Thymus (tissue), 14 donors: ENCODE measurements at places on chromosomes 12 and 14. TPM values are rescaled to one million over a fixed set of nuclear protein-coding genes. Genes with fewer than 3 reads are reported as not detected.

DNA sequence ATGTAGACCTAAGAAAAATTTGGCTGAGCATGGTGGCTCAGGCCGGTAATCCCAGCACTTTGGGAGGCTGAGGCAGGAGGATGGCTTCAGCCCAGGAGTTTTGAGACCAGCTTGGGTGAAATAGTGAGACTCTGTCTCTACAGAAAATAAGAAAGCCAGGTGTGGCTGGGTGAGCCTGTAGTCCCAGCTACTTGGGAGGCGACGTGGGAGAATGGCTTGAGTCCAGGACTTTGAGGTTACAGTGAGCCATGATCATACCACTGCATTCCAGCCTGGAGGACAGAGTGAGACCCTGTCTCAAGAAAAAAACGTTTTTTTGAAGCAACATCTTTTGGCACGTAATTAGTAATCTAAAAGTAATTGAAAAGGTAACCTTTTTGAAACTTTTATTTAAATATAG, 70.9 kb downstream of the FERMT2 start:
- DNase-seq = no peak

GRCh38 chr12:1827826-1828805, 7.8 kb downstream of the LRTM2 start:
- DNase-seq = no peak

DNA sequence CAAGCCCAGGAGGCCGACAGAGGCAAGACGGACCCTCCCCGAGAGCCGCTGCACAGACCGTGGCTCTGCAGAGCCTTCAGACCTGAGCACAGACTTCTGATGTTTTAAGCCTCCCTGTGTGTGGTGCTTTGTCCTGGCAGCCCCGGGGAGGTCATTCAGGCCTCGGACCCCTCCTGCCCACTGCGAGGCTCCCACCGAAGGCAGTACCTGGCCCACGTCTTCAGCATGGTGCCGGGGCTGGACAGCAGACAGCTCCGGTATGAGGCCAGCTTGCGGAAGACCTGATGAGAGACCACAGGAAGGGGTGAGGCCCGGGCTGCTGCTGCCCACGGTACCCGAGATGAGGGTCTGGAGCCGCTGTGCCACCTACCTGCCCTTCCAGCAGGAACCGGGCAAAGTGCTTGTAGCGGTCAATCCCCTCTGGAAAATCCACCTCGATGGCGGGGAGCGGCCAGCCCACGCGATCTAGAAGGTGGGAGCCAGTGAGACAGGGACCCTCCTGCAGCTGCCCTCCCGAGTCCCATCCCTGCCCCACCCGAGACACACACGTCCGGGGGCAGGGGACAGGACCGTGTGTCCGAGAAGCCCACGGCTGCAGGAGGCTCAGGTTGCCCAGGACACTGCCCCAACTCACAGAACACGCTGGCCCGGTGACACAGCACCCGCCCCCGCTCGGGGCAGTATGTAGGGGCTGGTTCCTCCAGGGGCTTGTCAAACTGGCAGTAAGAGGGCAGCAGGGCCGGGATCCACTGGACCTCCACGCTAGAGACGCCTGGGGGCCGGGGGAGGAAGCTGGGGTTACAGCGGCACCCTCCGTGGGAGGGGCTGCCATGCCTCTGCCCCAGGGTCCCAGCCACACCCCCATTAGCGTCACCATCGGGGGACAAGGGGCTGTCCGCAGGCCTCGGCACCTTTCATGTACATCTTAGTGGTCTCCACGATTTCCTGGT, 35.6 kb upstream of the UBC start:
- no peak for DNase-seq

- no peak for DNase-seq
Observed at GRCh38 chr14:31127690-31128089, 79.9 kb downstream of the HECTD1 start.

- no peak for DNase-seq
Observed at GRCh38 chr12:130608132-130608531, 108.0 kb downstream of the RIMBP2 start.

DNA sequence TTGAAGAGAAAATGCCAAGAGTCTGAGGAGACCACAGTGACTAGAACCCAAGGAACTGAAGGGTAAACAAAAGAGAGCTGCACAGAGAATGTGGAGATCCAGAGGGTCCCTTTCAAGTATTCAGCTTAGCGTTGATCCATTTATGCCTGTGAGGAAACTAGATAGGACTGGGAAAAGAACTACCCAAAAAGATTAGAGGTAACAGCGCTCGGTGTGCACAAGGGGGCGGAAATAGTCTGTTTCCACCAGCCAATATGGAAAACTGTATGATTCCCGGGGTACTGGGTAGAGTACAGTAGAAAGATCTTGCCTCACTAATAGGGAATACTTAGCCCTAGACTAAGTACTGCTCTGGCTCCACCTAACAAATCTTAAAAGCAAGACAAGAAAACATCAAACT, 135.5 kb downstream of the DPF3 start:
- no peak for DNase-seq

GRCh38 chr12:59620326-59620725, 24.5 kb downstream of the SLC16A7 start:
- no peak for DNase-seq

GRCh38 chr12:68630598-68630997, 19.9 kb downstream of the RAP1B start:
- DNase-seq = no peak

DNA sequence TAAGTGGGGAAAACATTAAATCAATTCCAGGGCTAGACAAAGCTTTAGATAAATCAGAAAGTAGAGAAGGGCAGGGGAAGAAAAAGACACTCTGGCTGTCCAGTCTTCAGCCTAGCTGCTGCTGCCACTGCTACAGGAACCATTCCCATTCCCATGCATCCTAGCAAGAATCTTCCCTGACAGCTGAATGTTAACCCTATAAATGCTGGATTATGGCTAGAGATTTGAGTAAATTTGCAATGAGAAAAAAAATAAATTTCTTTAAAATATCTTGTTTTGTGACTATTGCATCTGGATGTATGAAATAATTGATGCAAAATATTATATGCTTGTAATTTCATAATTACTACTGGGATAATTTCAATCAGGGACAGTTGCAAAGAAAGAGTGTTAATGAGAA, 15.0 kb upstream of the CDKN3 start:
- no peak for DNase-seq

DNA sequence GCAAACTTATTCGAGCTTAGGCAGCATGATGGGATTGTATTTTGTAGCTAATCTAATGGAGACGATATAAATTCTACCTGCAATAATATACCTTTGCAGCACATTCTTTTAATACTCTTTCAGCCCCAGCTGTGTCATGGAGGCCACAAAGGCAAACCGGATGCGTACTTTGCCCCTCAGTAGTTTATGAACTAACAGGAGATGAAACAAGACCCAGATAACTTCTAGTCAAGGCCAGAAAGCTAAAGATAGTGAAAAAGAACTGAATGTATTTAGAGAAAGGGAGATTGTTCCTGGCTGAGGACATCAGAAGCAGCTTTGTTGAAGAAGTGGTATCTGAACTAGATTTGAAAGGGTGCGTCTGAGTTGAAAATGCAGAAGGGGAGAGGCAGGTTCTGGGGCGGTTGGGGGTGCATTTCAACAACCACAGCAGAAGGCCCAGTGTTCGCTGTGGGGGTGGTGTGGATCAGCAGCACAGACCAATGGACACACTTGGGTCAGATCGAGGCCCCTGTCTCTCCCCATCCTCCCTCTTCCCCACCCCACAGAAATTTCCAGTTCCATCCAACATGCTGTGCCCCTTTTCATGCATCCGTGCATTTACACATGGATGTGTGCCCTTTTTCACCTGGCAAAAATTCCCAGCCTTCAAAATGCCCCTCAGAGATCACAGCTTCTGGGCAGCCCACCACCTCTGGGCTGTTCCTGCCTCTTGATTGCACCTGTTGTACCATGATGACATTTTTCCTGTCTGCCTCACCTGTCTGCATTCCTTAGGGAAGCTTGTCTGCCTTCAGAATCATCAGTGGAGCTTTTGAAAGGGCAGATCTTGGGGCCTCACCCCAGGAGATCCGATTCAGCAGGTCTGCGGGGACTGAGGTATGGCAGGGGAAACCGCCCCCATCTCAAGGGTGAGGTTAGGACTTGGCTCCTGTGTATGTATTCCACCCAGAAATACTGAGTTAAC, 2.2 kb downstream of the ZNF839 start:
- no peak for DNase-seq

DNA sequence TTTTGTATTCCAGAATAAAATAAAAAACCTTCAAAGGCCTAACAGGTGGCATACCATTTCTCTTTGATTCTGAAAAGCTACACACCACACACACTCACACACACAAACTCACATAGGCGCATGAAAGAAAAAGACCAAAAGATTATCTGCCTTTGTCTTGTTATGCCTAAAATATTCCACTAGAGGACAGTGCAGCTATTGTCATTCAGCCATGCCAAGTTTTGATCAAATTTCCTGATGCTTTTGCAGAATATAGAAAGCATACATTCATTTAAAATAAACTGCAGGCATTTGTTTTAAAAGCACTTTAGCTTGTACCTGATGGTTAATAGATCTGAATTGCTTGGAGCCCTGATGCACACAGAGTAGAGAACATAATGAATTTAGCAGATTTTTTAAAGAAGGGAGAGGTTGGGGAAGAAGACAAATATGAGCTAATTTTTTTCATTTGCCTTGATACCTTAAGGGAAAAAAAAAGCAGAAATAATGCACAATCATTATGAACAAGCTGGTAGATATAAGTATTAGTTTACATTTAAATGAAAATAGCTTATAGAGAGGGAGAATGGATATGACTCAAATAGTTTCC, 1766.9 kb upstream of the SEL1L start:
- DNase-seq = peak; percentile 2

- DNase-seq = no peak
Observed at GRCh38 chr12:114245555-114245954, 160.4 kb downstream of the TBX5 start.

GRCh38 chr12:49309386-49309785, 13.7 kb upstream of the TROAP start:
- DNase-seq = no peak

DNA sequence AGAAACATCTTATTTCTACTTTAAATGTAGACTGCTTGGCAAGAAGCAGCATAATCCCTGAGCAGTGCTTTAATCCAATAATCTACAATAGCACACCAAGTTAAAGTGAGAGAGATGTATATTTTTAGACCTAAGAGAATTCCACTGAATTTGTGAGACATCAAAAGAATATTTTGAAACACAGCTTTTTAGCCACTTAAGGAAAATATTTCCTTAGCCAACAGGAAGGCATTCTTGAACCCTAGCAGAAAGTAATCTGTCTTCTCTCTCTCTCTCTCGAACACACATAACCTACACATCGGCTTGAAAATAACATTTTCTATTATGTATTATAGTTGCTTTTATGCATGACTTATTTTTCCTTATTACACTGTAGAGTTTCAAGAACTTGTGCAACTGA, 34.0 kb downstream of the KITLG start:
- no peak for DNase-seq

GRCh38 chr14:78834766-78835451, 664.7 kb downstream of the NRXN3 start:
- no peak for DNase-seq

- no peak for DNase-seq
Observed at GRCh38 chr12:94198872-94199271, 50.5 kb downstream of the PLXNC1 start.

DNA sequence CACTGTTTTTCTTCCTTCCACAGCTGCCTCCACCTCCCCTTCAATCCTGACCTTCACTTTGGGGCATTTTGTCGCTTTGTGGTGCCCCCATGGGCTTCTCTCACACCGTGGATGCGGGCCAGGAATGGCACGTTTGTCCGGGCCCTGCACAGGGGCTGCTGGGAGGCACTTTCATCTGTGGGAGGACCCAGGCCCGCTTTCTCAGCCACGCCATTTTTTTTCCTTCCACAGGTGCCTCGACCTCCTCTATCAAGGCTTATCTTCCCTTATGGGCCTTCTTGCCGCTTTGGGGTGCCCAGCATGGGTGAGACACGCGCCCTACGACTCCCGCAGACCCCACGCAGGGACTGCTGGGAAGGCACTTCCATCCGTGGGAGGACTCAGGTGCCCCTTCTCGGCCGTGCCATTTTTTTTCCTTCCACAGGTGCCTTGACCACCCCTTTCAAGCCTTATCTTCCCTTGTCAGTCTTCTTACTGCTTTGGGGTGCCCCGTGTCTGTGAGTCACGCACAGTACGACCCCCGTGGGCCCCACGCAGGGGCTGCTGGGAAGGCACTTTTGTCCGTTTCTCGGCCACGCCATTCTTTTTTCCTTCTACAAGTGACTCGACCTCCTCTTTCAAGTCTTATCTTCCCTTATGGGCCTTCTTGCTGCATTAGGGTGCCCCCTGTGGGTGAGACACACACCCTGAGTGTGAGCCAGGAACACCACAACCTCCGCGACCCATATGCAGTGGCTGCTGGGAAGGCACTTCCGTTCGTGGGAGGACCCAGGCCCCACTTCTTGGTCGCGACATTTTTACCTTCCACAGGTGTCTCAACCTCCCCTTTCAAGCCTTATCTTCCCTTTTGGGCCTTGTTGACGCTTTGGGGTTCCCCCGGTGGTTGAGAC, 270.7 kb downstream of the ALG10 start:
- no peak for DNase-seq

DNA sequence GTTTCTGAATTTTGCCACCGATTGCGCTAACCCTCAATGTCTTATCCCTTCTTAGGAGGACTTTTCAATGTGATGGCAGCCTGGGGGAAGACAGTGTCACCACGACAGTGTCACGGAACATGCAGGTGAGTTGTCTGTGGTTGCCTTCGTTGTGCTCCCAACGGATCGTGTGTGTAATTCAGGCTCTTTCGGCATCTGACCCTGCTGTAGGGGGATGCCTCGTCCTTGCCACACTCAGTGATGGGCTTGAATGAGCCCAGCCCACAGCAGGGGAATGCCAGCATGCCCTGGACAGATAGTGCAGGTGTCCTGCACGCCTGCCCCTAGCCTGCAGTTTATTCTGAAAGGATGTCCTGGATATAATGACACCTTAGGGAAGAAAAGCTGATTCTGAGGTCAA, 123.8 kb upstream of the RTL1 start:
- no peak for DNase-seq

GRCh38 chr12:5864972-5865371, 80.1 kb downstream of the ANO2 start:
- DNase-seq = no peak

- no peak for DNase-seq
Observed at GRCh38 chr12:121797937-121798786, 4.7 kb upstream of the RHOF start.

GRCh38 chr12:125402874-125403789, 337.9 kb downstream of the AACS start:
- DNase-seq = peak; percentile 9

GRCh38 chr12:105600911-105601545, 270.5 kb downstream of the C12orf75 start:
- no peak for DNase-seq

DNA sequence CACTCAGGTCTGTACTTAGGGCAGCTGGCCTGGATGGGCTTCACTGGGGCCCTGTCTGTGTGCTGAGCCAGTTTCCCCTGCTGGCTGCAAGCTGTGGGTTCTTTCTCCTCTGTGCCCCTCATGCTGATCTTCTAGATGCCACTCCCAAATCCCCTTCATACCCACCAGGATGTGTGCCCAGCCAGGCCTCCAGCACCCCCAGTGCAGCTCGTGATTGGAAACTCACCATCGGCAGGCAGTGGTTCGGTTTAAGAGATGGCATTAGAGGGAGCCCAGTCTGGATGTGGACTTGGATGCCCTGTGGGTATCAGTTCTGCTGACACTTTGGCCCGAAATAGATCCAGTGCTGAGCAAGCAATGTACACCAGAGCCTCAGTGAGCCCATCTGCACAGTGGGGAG, 5.9 kb downstream of the TCL1B start:
- DNase-seq = no peak

GRCh38 chr12:53825246-53826081, 73.7 kb upstream of the CISTR start:
- DNase-seq = no peak

SLC6A13 gene
- 0.28 TPM for total RNA-seq

HOXC4 gene
- total RNA-seq = 0.19 TPM

KCNC2 gene
- total RNA-seq = 0.05 TPM

DPF3 gene
- total RNA-seq = 1.6 TPM

LUM gene
- 38.7 TPM for total RNA-seq

FAM161B gene
- total RNA-seq = 1.7 TPM
